ENCODE measurements at places on chromosomes 6 and 20.
A peak's percentile ranks its signal among the peaks of the same experiment; 100 is the strongest.

DNA sequence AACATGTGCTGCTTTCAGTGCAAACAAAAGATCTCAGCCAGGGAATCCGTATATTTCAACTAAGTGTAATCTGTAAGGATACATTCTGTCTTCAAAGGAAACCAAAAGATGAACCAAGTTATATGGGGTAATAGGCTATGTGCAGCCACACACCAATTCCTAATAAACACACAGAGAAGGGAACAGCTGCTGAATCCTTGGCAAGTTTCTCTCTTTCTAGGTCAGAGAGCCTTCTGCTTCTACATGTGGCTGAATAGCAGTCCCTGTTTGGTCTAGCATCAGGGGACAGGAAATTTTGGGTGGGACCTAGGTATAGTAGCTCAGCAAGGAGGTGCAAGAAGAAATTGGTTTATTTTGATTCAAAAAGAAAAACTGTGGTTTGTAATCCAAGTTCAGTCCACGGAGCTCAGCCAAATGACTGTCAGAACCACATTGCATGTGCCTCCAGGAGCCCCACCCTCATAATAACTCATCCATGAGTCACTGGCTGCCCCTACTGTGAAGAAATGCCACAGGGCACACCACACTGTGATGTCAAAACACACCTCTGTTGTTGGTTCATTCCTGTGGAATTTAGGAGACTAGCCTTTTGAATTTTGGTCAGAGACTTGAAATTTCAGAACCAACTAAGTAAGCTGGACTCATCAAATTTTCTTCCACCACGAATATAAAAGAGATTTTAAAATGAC is 21.1 kb downstream of the SPTLC3 start:
- DNase-seq, result no peak

DNA sequence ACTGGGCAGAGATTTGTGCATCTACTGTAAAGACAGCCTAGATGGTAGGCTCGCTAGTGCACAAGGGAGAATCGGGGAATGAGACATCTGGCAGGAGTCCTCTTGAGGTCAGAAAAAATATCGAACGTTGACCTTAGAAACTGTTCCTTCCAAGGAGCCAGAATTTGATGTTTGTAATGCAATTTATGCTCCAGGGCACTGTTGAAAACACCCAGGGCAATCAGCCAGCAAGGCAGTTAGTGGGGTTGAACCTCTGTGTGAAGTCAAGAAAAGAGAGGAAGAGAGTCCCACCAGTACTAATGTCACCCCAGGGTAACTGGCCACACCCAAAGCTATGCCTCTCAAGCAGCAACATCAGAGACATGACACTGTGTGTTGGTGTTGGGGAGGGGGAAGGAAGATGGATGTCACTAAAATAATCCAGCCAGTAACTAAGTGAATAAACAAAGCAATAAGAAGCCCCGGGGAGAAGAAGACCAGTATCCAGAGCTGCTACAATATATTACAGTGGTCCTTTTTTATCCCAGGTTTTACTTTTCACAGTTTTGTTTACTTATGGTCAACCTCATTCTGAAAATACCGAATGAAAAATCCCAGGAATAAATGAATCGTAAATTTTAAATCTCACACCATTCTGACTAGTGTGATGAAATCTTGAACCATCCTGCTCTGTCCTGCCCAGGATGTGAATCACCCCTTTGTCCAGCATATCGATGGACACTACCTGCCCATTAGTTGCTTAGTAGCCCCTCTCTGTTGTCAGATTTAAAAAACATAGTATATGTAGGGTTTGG is 32.9 kb upstream of the PDE10A start:
- DNase-seq, result no peak

DNA sequence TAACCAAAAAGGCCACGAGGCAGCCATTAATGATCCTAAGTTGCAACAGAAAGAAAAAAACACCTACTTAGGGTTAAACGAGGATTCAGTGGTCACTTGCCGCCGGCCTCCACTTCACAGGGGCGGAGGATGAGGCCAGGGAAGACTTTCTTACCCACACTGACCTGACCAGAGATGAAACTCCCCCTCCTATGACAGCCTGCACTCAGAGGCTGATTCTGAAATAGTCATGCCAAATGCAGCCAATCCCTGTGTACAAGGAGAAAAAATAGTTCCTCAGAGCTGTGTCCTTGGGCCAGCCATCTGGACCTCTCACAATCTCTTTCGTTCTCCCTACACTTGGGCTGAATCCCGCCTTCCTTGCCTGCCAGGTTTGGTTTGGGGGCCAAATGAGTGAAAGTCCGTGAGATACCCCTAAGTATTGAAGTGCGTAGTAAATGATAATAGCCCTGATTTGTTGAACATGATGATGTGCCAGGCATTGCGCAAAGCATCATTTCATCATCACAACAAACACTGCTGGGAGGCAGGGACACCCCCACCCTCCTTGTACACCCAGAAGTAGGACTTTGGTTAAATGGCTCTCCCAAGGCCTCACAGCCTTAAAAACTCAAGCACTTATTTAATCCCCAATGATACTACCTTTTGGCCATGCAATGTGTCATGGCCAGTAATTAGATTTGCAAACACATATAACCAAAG is 3.2 kb upstream of the IRF4 start:
- no peak for DNase-seq

DNA sequence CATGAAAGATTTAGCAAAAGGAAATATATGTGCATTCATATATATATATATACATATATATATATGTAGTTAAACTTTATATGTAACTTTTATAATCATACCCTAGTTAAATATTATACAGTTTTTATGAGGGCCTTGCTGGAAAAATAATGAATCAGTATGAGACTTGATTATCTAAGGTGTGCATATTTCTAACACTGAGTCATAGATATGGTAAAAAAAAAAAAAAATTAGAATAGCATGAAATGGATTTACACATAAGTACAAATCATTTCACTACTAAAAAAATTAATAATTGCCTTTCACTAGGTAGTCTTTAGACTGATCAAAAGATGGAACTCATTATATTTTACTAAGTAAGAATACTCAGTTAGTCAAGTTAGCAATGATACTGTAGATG is 51.3 kb upstream of the DST start:
- DNase-seq, result no peak

- no peak for DNase-seq
Measured at GRCh38 chr6:46453216-46453615, 38.0 kb downstream of the RCAN2 start.

- no peak for DNase-seq
Measured at GRCh38 chr20:6765469-6766058, 1.9 kb upstream of the BMP2 start.

DNA sequence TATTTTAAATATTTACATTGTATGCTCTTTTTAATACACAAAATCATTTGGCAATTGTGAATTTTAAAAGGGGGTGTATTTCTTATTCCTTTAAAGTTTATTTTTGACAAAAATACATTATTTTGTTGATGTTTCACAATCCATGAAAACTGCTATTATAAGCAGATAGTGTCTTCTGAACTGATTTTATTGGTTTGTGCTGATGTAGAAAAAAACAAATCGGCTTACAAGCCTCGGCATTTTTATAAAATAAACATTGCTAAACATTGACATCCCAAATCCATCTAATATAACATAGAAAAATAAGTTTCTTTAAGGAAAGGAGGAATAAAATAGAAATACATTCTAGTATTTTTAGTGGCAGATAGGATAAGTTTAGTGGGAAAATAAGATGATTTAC is 634.7 kb downstream of the GRIK2 start:
- no peak for DNase-seq

DNA sequence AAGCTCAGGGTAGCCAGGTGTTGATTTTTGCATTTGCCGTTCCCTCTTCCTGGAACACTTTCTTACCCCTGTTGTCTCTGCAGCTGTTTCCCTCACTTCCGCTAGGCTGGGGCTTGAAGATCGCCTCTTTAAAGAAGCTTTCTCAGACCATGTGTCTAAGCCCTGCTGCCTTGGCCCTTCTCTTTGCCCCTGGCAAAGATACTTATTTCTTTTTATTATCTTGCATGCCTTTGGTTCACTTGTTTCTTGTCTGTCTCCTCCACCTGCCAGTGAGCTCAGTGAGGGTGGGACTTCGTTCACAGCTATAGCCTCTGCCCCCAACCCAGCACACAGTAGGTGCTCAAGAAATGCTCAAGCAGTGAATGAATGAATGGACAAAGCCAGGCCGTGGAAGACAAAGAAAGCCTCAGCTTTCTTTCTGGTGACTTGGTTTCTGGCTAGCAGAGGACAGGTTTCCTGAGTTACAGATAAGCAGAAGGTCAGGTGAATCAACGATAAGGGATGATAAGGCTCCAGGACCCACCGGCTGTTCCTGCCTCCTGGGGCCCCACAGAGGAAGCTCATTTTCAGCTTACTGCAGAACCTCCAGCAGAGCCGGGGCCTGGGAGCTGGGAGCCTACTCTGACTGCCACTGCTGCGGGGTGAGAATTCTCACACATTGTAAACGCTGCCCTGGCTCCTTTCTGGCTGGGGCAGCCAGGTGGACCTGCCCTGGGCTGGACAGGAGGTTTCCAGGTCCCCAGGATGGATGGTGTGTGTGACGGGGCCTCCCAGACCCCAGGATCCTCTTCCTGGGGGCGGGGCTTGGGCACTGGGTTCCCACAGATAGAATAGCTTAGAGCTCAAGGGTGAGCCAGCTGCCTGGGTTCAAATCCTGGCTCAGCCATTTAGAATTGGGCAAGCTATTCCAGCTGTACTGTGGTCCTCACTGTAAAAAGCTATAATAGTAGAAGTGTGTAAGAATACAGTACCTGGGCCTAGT is 29.8 kb downstream of the SNAI1 start:
- no peak for DNase-seq

- peak; percentile 15 for DNase-seq
Measured at GRCh38 chr6:106334646-106335448, 9.3 kb upstream of the ATG5 start.

DNA sequence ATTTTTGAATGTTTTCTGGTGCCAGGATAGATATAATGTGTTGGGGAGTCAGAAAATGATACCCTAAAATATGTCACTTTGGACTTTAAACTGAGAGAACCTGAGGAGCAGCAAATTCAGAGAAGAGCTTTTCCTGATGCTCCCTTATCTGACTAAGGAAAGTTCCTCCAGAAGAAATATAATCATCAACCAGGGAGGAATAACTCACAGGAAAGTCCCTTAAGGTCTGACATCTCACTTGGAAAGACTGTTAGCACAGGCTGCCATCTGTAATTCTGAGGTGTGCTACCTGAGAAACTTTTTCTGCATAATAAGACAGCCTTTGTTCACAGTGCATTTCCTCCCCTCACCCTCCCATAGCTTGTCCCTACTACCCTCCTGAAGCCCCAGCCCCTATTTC is 218.6 kb downstream of the SYNE1 start:
- DNase-seq, result no peak

- no peak for DNase-seq
Measured at GRCh38 chr6:3283641-3284435, 25.1 kb downstream of the PSMG4 start.

- DNase-seq, result no peak
Measured at GRCh38 chr20:21554376-21554890, 40.6 kb upstream of the NKX2-2 start.

DNA sequence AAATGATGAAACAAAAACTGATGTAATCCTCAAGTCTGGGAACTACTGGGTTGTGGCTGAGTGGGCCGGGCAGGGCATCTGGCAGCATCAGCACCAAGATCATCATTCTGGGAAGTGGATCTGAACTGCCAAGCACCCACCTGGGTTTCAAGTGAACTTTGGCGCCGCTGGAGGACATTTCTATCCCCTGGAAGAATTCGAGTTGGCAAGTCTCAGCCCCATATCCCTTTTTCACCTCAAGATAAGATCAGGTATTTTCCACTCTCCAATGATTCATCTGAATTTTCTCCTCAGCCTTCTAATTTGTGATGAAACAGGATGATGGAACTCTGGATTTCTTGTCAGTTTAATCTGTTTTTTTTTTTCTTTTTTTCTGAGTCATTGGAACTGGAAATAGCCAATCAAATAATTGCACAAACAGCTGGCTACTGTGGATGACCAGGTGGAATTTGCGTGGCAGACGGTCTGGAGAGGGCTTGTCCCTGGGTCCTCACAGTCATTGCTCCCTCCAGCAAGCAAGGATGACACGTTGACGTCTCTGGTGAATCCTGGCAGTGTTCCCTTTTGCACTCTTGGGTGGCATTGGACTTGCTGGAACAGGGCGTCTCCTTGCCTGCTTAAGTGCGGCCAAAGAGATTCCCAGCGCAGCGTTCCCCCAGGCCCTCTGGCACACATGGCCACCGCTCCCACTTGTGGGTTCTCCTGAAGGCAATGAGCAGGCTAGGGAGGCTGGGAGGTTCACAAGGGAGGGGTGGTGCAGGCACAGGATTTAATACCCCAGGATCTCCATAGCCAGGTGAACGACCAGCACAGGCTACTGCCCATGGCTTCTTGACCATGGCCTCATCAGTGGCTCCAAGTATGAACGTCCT is 80.4 kb downstream of the DHX35 start:
- DNase-seq, result no peak

GRCh38 chr6:136547871-136548270 is 2.4 kb downstream of the MAP7 start:
- DNase-seq, result no peak

DNA sequence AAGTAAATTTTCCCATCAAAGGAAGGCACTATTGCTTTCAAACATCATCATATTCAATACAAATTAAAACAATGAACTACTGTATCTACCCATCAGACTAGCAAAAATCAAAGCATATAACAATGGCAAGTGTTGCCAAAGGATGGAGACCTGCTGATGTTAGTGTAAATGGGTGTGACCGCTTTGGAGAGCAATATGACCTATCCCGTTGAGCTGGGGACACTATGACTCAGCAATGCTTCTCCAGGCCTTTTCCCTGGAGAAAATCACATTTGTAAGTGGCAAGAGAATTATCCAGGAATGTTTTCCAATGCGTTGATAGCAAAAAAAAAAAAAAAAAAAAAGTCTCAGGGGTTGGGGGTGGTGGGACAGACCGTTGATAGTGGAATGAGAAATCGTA is 46.1 kb downstream of the PHACTR3 start:
- DNase-seq, result no peak

DNA sequence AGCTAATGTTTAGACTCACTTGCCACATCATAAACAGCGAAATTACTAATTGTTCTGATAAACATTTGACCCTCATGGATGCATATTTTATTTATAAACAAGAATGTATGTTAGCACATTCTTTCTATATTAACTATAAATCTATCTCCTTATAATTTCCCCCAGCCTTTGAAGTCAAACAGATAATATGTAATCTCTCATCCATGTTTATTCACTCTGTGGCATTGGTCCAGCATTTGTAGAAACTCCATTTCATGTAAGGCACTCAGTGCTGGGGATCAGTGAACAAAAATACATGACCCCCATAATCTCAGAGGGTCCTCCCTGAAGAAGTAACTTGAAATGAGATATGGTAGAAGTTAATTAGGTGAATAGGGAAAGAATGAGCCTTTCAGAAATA is 856.9 kb downstream of the EYS start:
- no peak for DNase-seq

DNA sequence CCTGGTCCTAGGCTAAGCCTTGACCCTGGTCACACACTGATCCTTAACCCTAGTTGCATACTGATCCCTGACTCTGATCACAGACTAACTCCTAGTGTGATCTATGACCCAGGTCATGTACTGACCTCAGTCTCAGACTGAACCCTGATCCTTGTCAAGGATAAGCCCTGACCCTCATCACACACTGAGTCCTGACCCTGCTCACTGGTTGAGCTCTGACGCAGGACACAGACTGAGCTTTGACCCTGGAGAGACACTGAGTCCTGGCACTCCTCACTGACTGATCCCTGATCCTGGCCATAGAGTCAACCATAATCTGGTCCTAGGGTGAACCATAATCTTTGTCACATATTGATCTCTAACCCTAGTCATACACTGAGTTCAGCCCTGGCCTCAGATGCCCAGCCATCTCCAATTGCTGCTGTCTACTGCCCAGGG is 37.9 kb downstream of the KCNB1 start:
- DNase-seq, result no peak
